DND-41 (cell line): ENCODE measurements at places on chromosomes 6 and 20.

- no peak for DNase-seq
Measured at GRCh38 chr6:113493991-113494390, 363.2 kb upstream of the MARCKS start.

- no peak for DNase-seq
Measured at GRCh38 chr6:71410681-71411080, 122.1 kb downstream of the OGFRL1 start.

- no peak for DNase-seq
Measured at GRCh38 chr6:41318261-41318653, 17.2 kb upstream of the NCR2 start.

GRCh38 chr20:32909451-32909850 is 50.7 kb downstream of the EFCAB8 start:
- no peak for DNase-seq

DNA sequence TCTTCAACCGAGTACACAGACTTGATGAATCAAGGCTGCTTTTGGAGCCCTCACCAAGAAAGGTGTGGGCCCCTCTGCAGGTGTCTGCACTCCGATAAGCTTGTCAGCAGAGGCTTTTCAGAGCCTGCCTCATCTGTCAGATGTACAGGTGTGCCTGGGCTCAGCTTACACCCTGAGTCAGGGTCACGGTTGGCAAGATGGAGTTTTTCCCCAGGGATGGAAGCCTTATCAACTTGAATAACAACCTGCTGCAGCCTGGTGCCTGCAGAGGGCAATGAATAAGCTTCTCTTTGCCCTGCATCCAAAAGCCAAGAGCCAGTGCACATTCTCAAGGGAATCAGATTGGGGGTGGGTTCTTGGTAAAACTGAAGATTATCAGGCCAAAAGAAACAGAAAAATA is 427.1 kb downstream of the CD83 start:
- no peak for DNase-seq

GRCh38 chr20:38766071-38766470 is 17.8 kb downstream of the ACTR5 start:
- no peak for DNase-seq

GRCh38 chr6:84615113-84615850 is 149.1 kb downstream of the TBX18 start:
- DNase-seq, result no peak
